ENCODE measurements at places on chromosomes 3 and 15.

DNA sequence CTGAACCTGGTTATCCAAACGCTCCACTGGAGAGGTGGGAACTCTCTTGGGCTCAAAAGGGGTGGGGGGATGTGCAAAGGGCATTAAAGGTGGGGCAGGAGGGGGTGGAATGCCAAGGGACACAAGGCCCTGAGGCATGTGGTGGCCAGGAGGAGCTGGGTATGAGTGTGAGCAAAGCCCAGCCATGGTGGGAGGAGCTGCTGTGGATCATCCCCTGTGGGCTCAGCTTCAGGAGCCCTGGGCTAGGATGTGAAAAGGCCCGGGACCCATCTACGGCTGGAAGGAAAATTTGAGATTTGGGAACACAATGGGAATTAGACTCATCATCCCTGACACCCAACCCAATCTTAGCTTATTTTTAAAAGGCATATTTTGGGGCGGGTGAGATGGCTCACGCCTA lies 33.3 kb downstream of the MGLL start:
- no peak for DNase-seq

DNA sequence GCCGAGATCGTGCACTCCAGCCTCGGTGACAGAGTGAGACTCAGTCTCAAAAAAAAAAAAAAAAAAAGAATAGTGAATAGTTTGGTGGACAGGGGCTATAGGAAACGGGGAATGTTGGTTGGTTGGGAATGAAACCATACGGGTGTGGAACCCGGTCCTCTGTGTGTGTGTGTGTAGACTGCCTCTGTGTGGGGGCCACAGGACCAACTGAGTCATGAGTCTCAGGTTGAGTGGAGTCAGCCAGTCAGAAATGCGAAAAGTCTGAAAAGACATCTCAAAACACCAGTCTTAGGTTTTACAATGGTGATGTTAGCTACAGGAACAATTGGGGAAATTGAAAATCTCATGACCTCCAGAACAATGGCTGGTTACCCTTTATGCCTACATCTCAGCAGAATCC lies 44.5 kb downstream of the ZDHHC19 start:
- no peak for DNase-seq

DNA sequence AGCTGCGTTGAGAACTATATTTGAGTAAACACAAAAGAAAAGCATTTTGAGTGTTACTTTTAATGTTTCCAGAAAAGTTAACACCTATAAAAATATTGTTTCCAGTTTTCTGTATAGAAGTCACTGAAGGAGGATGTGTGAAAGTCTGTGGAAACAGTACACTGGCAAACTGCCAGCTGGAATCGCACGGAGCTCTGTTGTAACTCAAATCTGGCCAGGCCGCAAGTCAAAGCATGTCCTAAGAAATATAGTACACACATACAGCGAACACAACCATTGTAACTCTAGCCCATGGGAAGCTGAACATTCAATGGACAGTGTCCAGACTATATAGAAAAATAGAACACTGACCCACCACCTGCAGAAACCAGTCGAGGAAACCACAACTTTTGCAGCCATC lies 657.2 kb downstream of the FHIT start:
- no peak for DNase-seq

DNA sequence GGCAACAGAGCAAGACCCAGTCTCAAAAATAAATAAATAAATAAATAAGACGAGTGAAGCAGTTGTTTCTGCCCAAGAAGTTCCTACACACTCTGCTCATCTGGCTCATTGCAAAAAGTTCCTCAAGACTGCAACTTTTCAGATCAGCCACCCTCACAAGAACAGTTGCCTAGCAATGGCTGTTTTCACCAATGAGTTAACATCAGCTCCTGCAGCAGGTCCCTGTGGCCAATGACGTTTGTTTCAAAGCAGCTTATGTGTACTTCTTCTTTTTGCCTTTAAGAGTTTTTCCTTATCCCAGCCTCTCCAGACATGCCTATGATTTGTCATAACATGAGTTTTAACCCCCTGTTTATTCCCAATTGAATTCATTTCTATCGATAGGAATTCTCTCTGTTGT lies 118.4 kb upstream of the SPRED1 start:
- no peak for DNase-seq

DNA sequence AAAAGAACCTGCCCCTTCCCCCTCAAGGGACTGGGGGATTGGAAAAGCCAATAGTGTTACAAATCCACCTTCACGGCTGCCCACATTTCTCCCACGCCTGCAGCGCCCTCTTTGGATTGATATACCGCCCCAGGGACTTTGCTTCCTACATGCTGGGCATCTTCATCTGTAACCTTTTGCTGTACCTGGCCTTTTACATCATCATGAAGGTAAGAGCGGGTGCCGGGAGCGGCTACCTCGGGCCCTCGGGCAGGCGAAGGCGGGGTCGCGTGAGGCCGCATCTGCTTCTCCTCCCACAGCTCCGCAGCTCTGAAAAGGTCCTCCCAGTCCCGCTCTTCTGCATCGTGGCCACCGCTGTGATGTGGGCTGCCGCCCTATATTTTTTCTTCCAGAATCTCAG lies 73.1 kb downstream of the USF3 start:
- DNase-seq = no peak

DNA sequence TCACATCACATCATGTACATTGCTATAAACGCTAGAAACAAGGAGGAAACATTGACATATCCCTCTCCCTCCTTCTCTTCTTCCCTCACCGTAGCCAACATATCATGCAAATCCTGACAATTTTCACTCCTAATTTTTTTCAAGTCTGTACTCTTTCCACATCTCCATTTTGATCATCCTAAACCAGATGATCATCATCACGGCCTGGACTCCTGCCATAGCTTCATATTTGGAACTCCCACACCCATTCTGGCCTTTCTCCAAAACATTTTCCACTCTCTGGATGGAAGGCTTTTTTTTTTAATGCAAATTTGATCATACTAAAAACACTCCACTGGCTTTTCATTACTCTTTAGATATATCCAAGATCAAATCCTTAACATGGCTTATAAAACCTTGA lies 248.0 kb upstream of the CNTN3 start:
- no peak for DNase-seq

GRCh38 chr3:99952306-99952705 lies 134.6 kb downstream of the CMSS1 start:
- DNase-seq = no peak

DNA sequence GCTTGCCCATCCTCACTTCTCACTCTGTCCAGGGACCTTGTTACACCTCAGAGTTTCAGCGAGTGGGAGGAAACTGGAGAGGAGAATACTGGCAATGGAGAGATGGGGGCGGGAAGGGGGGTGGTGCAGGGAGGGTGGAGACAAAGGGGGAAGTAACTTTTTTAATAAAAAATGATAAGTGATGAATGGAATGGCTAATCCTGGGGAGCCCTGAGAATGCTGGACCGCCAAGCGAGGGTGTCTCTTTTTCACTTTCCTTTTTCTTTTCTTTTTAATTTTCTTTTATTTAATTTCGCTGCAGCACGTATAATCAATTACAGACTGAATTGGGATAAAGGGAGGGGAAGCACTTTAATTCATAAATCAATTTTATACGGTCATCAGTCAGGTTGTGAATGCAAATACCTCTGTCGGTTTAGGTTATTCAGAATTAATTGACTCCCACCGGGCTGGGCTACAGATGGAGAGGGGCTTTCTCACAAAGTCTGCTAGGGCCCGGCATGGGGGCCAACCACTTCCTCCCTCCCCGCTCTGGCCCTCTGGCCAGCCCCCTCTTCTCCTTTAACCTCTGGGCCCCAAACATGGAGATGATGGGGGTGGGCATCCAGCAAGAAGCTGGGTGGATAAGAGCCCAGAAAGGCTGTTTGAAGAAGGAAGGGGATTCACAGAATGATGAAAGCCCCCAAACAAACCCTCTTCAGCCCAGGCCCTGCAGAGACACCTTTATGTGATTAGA lies 106.8 kb upstream of the BOC start:
- DNase-seq = no peak

- DNase-seq = no peak
Observed at GRCh38 chr15:29448320-29448719, 178.7 kb upstream of the NSMCE3 start.

DNA sequence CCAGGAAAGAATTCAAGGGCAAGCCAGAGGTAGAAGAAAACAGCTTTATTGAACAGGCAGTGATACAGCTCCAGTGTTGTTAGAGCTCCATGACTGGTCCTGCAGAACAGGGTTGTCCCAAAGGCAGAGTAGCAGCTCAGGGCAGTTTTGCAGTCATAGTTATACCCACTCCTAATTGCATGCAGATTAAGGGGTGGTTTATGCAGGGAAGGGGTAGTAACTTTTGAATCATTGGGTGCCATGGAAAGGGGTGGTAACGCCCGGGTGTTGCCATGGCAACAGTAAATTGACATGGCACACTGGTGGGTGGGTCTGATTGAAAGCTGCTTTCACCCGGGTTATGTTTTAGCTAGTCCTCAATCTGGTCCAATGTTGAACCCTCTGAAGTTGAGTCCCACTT lies 9.7 kb upstream of the RAB6B start:
- no peak for DNase-seq

DNA sequence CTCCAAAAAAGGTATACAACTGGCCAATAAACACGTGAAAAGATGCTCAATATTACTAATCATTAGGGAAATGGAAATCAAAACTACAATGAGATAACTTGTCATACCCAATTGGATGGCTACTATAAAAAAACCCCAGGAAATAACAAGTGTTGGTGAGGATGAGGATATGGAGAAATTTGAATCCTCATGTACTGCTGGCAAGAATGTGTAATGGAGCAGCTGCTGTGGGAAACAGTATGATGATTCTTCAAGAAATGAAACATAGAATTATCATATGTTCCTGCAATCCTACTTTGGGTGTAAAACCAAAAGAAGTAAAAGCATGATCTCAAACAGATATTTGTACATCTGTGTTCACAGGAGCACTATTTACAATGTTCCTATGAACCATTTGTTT lies 67.4 kb downstream of the RPLP1 start:
- DNase-seq = no peak

DNA sequence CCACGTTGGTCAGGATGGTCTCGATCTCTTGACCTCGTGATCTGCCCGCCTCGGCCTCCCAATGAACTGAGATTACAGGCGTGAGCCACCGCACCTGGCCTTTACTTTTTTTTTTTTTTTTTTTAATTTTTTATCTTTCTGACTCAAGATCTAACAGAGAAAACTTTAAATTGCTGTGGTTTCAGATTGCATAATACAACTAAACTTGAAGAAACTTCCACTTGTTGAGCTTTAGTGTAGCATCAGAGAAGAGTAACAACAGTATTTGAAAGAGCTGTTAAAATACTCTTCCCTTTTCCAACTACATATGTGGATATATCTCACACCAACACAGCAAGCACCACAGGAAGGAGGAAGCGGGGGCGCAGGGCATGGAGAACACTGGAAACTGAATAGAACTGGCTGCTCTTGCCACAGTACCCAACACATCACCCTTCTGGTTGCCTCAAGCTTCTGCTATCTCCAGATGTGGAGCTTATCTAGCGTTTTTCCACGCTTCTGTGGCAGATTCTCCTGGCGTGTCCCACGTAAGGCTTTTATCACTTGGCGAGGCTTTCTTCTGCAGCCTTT lies 45.4 kb downstream of the MAP6D1 start:
- DNase-seq = no peak

DNA sequence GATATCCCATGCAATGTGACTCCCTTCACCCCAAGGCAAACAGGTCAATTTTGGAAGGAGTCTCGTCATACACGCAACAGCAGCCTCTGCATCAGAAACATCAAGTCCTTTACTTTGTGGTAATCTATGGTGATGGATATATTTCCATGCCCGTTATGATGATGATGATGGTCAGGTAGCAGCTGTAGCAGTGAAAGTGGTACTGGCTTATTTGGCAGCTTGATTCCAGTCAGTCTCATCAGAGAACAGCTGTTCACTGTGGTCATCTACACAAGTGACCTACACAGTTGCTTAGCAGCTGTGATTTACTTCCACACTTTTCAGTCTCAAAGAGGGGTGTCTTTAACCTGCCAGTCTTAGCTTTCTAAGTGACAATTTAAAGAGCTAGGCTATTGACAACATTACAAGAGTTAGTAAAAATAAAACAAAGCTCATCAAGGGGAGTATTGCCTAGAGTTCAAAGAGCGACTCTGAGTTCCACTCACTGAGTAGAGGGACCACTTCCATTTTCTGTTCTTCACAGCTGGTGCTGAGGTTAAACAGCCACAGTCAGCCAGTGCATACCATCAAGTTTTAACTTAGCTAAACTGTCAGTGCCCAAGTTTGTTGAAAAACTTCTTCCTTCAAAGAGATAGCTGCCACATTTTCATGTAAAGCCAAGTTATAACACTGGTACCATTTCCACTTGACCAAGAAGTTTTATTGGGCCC lies 587.4 kb upstream of the KCNMB2 start:
- DNase-seq = no peak

- DNase-seq = no peak
Observed at GRCh38 chr3:116517308-116517707, 72.0 kb upstream of the LSAMP start.

DNA sequence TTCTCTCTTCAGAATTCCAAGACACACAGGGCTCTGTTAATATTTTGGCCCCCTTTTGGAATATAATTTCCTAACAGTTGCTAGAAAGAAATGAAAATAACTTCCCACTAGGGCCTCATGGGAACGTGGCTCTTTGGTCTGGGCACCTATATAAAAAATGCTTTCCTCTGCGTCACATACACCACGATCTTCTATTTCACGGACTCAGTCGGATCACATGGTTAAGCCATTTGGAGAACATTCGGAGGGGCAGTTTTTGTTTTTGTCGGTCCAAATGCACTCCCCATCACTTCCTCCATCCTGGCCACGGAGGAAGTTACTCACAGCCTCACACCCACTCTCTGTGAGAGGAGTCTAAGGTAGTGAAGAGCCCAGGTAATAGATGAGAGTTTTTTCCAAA lies 21.0 kb downstream of the TMEM44 start:
- DNase-seq = no peak

DNA sequence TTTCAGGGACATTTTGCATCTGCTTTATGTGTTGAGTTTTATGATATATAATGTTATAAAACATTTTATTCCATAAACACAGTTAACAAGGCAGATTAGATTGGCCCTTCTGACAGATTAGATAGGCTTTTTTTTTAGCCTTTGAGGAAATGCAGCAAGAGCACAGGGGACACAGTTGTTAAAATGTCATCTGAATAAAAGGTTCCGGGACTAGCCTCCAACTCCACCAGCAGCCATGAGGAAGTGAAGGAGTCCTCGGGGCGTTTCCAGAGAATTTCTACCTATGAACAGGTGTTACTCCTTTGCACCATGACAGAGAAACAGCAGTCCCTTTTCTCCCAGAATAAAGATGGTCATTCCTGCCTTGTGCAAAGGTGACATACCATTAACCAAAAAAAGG lies 167.8 kb upstream of the KBTBD8 start:
- no peak for DNase-seq

GRCh38 chr3:71080517-71081083 lies 502.9 kb downstream of the FOXP1 start:
- no peak for DNase-seq

GRCh38 chr3:179088306-179088705 lies 16.7 kb upstream of the ZMAT3 start:
- DNase-seq = no peak

DNA sequence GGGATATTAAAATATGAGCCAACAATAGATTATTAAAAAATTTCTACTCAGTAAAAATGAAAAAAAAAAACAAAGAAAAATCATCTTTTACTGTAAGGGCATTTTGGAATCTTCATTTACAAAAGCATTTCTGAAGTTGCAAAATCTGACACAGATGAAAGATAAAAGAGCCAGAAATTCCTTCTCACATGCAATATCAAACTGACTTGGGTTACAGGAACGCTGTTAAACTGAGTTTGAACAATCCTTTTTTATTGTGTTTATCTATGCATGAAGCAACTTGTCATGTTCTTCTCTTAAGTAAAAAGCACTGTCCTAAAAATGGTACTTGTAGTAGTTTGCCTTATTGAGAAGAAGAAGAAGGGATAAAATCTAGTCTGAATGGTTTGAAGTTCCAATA lies 468.5 kb upstream of the KCNMB2 start:
- no peak for DNase-seq

All from activated CD8-positive, alpha-beta memory T cell treated with anti-CD3 and anti-CD28 coated beads for 48 hours (primary cell).